Stimulated activated CD8-positive, alpha-beta memory T cell treated with anti-CD3 and anti-CD28 coated beads, Interleukin-4, amount 100 ng/mL, for 4 hours (primary cell): ENCODE measurements at places on chromosomes 4 and X.

DNA sequence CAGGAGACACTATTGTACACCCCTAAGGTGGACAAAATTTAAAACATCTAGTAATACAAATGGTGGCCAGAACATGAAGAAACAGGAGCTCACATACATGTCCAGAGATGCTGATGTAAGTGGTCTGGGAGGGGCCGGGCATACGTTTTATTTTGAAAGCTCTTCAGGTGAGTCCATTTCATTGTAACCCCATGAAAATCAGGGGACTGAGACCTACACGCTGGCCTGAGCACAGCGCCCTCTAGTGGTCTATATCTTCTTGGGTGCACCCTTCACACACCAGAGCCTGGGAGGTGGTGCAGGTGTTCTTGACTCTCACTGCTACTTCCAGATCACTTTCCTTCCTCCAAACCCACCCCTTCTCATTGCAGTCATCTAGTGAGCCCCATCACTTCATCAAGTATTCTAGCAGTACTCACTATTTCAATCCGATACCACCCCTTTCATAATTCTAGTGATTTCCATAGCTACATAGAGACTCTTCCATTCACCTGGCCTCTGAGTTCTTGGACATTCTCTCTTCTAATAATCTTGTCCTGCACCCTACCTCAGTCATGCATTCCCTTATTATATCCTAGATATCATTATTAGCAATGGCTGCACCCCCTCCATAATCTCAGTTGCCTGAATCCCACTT is 4.3 kb upstream of the TLR6 start:
- peak; percentile 30 for DNase-seq

GRCh38 chrX:16335181-16335580 is 167.9 kb downstream of the MAGEB17 start:
- DNase-seq: no peak

- DNase-seq: no peak
Measured at GRCh38 chr4:86223472-86223871, 136.4 kb downstream of the MAPK10 start.

- no peak for DNase-seq
Measured at GRCh38 chrX:129585691-129586090, 45.6 kb downstream of the OCRL start.

GRCh38 chr4:127410201-127410600 is 222.6 kb upstream of the INTU start:
- no peak for DNase-seq

- no peak for DNase-seq
Measured at GRCh38 chr4:7584098-7584497, 149.4 kb upstream of the PSAPL1 start.

DNA sequence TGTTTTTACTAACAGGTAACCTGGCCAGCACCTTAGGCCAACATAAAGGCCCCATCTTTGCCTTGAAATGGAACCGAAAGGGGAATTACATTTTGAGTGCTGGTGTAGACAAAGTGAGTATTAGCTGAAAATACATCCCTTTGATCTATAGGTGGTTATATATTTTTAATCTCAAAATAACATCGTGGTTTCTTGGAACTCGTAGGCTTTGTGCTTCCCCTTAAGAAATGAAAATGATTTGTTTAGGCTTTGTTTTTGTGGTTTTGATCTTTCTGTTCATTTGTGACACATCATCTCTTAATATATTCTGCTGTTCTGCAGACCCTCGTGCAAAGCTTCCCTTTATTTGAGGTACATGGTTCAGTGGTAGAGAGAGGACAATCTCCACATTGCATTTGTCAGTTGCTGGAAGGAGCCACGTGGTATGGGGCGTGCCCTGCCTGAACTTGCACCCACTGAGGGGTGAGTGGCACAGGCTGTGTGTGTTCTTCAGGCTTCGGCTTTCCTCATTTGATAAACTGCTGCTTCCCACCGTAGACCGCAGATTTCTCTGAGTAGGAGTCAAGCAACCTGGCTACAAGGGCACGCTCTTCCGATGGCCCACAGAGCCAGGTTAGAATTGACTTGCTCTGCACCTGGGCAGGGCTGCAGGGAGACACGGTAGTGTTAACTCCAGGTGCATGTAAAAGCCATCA is 72.2 kb downstream of the GPR143 start:
- no peak for DNase-seq

GRCh38 chr4:98518559-98519267 is 139.7 kb downstream of the TSPAN5 start:
- DNase-seq: no peak

DNA sequence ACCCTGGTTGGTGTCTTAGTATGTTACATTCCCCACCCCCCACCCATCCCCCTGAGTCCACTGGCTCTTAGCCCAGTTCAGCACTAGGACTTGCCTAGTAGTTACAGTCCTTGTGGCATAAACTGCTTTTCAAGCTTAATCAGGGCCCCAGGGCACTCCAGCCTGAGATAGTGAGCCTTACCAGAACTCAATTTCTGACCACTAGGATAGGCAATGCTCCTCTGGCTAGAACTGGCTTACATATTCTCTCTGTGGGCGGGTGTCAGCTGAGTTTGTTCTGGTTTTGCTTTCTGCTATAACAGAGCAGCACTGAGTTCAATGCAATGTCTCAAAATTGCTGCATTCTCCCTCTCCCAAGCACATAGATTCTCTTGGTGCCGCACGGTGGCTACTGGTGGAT is 391.4 kb upstream of the DIPK2B start:
- DNase-seq: no peak

DNA sequence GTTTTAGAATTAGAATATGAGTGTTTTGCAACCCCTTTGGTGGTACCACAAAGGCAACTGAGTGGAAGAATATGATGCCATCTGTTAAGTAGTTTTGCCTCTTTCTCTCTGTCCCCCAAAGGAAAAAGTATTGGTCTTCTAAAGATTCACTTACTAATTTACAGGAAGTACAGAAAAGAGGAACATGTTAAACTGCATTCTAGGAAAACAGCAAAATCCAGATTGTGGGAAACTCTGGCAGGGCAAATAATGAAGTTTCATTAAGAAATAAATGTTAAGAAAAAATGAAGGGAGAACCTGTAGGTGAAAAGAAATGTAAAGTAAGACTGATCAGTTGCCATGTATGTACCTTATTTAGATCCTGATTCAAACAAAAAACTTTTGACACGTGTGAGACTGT is 39.3 kb downstream of the NSUN7 start:
- no peak for DNase-seq

DNA sequence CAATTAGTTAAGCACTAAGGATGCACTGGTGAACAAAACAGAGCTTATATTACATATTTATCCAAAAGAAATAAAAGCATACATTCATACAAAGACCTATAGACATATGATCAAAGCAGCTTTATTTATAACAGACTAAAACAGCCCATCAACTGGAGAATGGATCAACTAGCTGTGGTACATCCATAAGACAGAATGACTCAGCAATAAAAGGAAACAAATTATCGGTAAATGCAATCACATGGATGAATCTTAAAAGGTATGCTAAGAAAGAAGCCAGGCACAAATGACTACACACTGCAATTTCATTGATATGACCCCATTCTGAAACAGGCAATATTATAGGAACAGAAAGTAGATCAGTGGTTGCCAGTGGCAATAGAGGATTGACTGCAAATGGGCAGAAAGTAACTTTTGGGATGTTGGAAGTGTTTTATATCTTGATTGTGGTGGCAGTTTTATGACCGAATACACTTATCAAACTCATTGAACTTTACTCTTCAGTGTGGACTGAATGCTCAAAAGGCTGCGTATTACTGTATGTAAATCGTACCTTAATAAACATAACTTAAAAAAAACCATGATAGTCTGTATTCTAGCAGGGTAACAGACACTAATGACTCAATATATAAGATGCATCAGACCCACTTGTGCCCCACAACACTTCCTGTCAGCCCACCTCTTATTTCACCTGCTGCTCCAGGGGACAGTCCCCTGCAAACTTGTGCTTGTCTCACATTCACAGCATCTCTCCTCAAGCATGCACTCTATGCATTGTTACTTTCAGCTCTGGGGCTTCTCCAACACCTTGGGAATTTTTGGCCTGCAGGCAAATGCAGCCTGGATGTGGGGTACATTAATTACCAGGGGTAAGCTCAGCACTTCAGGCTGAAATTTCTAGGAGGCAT is 59.1 kb downstream of the MID1IP1 start:
- DNase-seq: no peak

DNA sequence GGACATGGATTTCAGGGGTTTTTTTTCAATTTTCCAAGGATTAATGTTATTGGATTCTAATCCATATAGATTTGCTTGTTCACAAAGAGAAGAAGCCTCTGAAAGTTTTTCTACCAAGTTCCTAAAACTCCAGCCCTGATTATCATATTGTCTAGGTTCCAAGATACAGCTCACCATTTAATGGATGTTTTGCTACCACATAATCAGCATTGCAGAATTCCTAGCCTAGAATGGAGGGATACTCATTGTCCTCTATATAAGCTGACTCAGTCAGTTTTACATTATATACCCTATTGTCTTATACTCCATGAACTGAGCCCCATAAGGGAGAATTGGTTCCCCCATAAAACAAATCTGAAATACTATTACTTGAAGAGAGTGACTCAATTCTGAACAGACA is 664.7 kb upstream of the FAM241A start:
- DNase-seq: no peak

GRCh38 chr4:16000708-16001483 is 37.9 kb upstream of the FGFBP2 start:
- no peak for DNase-seq

DNA sequence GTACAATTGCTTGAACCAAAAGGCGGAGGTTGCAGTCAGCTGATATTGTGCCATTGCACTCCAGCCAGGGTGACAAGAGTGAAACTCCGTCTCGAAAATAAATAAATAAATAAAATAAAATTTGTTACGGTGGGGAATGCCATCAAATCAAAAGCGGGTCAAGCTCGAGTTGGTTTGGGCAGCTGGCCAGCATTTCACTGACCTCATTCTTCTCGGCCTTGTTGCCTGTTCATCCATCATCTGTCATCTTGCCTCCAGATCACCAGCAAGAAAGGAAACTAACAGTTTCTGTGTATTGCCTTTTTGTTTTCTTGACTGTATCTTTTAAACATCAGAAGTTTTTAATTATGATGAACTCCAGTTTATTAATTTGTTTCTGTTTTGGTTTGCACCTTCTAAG is 31.5 kb upstream of the KLHL2 start:
- no peak for DNase-seq

GRCh38 chrX:154057791-154058190 is 38.1 kb upstream of the IRAK1 start:
- no peak for DNase-seq

DNA sequence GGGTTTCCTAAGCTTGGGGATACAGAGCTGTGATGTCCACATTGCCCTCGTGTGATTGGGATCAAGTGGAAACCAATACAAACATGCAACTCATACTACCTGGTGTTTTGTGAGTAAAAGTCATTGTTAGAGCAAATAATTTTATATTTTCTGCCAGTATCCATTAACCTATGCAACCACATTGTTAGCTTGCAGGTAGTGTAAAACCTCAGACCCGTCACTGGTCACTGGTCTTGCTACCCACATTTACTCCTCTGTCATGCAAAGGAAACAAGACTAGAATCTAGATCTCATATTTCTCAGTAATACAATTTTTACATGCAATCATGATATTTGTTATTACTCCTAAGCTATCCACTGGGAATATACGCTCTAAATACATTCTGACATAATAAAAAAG is 324.3 kb upstream of the NDST4 start:
- no peak for DNase-seq

DNA sequence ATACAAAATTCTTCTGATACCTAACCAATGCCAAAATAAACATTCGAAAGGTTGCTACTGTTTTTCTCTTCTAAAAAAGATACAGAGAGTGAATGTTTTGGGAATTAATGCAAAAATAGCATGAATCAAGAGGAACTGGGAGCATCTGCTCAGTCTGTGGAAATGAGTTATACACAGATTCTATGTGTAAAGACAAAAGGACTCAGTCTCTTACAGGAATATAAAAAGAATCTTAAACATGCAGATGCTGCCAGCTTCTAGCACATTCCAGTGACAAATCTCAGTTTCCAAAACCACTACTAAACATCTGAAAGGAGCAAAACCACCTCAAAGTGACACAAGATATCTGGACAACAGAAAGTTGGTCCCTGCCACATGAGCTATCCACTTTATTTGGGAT is 55.0 kb downstream of the PAPSS1 start:
- no peak for DNase-seq

DNA sequence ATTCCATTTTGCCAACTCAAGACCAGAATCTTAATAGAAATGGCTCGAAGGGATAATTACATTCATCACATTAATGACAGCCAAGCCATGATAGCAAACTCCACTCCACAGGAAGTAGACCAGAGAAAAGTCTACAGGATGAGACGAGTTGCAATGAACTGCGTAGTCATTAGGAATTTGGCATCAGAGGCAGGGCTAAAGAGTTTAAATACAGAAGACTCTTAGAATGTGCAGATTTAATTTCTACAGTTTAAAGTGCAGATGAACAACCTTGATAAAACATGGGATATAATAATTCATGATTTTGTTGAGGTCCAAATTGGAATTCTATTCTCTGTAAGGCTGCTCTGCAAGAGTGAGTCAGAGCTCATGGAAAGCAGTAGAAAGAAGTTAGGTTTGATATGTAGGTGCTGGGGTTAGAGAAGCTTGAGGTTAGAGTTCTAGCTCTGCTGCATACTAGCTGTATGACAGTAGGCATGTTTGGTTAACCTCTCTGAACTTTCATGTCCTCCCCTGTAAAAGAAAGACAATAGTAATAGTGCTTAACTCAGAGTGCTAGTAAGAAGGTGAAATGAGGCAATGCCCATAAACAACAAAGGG is 32.2 kb downstream of the LNX1 start:
- DNase-seq: no peak

DNA sequence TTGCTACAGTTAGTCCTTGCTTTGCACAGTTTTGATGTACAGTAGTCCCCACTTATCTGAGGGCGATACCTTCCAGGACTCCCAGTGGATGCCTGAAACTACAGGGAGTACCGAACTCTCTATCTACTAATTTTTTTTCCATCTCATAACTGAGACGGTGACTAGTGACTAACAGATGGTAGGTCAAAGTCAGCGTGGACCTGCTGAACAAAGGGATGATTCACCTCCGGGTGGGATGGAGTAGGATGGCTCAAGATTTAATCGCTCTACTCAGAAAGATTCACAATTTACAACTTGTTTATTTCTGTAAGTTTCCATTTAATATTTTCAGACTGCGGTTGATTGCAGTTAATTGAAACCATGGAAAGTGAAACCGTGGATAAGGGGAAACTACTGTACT is 655.8 kb downstream of the ZNF674 start:
- DNase-seq: no peak

DNA sequence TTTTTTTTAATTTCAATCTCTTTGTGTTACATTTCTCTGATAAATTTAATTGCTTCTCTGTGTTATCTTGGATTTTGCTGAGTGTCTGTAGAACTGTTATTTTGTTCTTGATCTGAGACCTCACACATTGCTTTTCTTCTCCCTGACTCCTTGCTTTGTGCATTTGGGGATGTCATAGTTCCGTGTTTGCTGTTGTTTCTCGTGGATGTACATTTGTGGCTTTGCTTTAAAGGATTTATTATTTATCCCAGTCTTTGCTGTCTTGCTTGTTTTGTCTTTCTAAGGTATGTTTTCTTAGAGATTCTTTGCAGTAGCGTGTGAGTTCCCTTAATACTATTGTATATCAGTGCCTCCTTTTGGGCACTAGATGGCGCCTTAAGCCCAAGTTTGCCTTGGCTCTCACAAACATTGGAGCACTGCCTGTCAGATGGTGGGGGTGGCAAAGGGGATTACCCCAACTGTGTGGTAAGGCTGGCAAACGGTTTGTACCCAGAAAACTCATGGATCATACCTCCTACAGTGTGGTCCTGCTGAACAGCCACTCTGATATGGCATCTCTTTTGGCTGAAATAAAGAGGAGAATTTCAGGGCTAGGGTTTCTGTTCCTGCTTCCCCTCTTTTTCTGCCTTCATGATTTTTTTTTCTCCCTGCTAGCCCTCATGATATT is 96.4 kb downstream of the PGRMC2 start:
- DNase-seq: peak; percentile 49

GRCh38 chr4:133129237-133129636 is 19.9 kb upstream of the PCDH10 start:
- no peak for DNase-seq
